ENCODE measurements at places on chromosomes 7 and 10. TPM values are rescaled to one million over a fixed set of nuclear protein-coding genes. Genes with fewer than 3 reads are reported as not detected.

- DNase-seq = no peak
These were observed 91.5 kb downstream of the FAM53B start for GRCh38 chr10:124652701-124653100.

GRCh38 chr10:104089621-104090020 lies 3.9 kb upstream of the COL17A1 start:
- no peak for DNase-seq

- no peak for DNase-seq
These were observed 43.3 kb upstream of the MTURN start for GRCh38 chr7:30091491-30091912.

GRCh38 chr7:23167691-23168090 lies 14.2 kb upstream of the NUP42 start:
- DNase-seq = no peak

- no peak for DNase-seq
These were observed 197.6 kb upstream of the ZNF32 start for GRCh38 chr10:43846187-43846680.

GRCh38 chr7:55481155-55481554 lies 91.1 kb downstream of the VOPP1 start:
- DNase-seq = no peak

- no peak for DNase-seq
These were observed 29.6 kb downstream of the MINDY4 start for GRCh38 chr7:30800785-30801252.

- peak; percentile 20 for DNase-seq
These were observed 69.3 kb downstream of the AP3M1 start for GRCh38 chr10:74081192-74081803.

GRCh38 chr10:36097696-36098095 lies 455.6 kb upstream of the FZD8 start:
- no peak for DNase-seq

- no peak for DNase-seq
These were observed 3.3 kb downstream of the PTPN12 start for GRCh38 chr7:77540402-77540822.

GRCh38 chr7:121831801-121832200 lies 41.2 kb upstream of the PTPRZ1 start:
- no peak for DNase-seq

DNA sequence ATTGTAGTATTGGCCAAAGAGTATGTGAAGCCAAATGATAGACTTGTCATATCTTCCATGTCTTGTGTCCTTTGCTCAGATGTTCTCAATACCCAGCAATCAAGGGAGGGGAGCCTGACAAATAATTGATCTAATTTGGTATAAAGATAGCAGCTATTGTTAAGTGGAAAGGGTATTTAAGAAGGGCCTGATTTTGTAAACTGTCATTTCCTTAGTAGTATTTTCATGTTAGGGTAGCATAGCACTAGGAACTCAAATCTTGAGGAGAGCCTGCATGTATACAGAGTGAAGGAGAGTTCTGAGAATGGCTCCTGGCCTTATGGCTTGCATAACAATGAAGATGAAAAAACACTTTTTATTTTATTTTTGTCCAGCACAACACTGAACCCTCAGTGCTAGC lies 53.1 kb downstream of the GNAI1 start:
- no peak for DNase-seq

DNA sequence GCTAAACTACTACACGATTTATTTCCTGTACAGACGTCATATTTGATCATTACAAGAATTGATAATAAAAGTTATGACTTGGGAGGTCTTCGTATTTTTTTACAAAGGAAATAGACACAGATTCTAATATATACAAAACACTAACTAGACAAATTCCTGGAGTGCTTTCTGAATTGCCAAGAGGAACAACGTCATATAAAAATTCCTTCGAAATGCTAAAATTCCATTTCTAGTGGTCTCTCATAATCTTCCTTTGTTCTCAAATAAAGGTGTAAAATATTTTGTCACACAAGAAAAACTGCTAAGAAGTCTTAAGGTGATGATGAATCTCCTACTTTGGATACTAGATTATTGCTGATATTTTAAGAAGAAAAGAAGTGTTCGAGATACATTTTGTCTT lies 85.4 kb downstream of the CDK6 start:
- DNase-seq = no peak

- peak; percentile 59 for DNase-seq
These were observed 128.2 kb downstream of the UBE2H start for GRCh38 chr7:129824291-129825208.

The ENKUR gene
- 1.3 TPM for total RNA-seq

The FAM25A gene
- total RNA-seq = not detected

The CPVL gene
- 18.4 TPM for total RNA-seq

The PTPN20 gene
- total RNA-seq = 2.7 TPM

The PRSS37 gene
- total RNA-seq = not detected

The FBXL13 gene
- 0.15 TPM for total RNA-seq

The SLC18A3 gene
- 0.12 TPM for total RNA-seq

The MRLN gene
- not detected for total RNA-seq

The IRF5 gene
- total RNA-seq = 6.6 TPM
